NCI-H1417 treated with DMSO at 0.1 percent for 48 hours (cell line): ENCODE measurements at places on chromosomes 11 and 22.

GRCh38 chr11:706957-707816 is 1.2 kb downstream of the EPS8L2 start:
- DNase-seq, result no peak

DNA sequence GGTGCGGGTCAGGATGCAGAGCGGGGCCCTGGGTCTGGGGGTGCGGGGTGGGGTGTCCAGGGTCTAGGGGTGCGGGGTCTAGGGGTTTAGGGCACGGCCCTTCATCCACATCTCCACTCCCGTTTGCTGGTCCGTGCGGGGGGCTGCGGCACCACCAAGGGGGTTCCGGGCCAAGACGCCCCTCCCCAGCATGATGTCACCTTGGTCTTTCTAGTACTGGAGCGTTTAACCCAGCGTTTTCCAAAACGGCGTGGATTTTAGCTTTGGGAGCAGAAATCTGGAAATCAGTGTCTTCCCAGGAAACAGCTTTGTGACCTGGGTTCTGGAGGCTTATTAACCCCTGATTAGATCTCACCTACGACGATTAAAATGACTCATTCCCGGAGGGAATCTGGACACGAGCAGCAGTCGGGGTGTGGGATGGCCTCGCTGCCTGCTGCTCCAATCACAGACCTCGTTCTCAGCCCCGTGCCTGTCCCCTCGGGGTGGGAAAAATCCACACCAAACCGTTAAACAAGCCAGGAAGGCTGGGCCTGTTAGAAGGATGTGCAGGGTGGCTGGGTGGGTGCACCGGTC is 759 bp downstream of the AP2A2 start:
- DNase-seq, result no peak

GRCh38 chr11:93017821-93018690 is 48.6 kb downstream of the MTNR1B start:
- no peak for DNase-seq

GRCh38 chr11:12388173-12388572 is 10.8 kb downstream of the PARVA start:
- no peak for DNase-seq

- DNase-seq, result no peak
Measured at GRCh38 chr22:36926309-36926708, 12.9 kb downstream of the CSF2RB start.

DNA sequence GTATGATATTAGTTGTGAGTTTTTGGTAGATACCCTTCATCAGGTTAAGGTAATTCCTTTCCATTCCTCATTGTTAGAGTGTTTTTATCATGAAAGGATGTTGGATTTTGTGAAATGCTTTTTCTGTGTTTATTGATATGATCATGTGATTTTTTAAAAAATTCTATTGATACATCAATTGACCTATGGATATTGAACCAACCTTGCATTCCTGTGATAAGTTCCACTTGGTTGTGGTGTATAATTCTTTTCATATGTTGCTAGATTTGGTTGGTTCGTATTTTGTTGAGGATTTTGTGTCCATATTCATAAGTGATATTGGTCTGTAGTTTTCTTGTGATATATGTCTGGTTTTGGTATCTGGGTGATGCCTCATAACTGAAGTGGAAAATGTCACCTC is 6.7 kb downstream of the ANKRD13D start:
- no peak for DNase-seq

GRCh38 chr11:7688238-7688826 is 15.0 kb upstream of the CYB5R2 start:
- DNase-seq, result no peak

DNA sequence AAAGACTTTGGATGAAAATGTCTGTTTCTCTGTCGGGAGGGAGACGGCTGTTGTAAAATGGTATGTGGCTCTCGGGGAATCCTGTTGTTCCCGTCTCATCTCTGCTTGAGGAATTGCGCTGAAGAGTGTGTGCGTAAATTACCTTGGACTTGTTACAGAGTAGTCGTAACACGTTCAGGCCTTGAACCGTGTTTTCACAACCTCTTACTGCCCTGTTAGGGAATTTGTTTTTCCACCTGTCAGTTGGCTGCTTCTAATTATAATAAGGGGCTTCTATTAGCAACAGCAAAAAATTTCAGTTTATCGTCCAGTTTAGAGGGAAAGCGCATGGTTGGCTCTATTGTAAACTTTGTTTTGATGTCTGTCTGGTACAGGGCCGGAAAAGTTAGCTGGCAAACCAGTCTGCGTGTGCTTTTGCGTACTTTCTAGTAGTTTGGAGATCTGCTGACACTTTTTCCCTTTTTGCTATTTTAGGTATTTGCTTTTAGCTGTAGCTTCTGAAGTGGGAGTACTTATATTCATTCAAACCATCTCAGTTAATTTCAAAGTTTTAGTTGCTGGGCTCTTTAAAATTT is 1.5 kb downstream of the HIPK3 start:
- DNase-seq, result no peak

DNA sequence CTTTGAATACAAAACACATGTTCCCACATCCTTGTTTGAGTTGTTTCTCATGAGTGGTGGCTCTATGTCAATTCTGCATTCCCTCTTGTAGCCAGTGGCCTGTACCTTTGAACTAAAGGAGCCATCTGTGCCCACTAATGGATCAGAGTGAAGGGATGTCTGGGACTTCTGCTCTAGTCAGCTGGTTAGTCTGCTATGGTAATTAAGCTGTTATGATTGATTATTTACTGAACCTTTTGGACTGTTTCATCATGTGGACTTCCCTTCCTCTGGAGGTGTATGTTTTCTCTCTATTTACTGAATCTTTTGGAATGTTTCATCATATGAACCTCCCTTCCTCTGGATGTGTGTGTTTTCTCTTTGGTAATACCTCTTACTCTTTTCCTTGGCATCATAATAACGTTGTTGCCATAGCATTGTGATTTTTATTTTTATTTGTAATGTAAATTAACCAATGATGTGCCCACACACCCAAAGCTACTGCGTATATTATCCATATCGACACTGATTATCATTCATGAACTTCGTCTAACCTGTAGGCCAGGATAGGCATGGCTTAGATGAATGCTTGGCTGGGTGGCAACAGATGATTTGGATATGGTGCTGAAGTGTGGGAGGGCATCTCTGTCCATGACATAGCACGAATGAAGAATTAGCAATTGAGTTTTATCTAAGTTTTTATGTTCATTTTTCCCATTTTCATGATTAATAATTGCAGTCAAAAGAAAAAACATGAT is 112.3 kb upstream of the SORL1-AS1 start:
- no peak for DNase-seq
